ENCODE measurements at places on chromosomes 2 and 18.

DNA sequence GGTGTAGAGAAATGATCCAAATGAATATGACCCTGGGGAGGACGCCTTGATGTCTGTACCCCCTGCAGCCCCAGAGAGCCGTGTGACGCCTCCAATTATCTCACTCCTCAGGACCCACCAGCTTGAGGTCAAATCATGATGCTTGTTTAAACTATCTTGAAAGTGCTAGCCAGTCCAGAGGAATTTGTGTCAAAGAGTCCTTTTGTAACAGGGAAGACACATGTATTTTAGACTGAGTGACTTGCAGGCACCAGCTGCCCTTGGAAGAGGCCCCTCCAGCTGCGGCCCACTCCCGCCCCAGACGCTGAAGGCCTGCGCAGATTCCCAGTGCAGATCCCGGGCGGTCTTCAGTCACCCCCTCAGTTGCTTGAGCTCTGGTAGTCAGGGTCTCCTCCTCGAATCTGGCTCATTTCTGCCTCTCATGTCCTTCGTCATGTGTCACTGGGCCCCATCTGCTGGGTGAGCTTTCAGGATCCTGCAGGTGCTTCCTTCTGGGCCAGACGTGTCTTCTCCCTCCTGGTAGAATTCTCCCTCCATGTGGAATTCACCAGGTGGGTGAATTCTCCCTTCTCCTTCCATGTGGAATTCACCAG lies 77.4 kb downstream of the RNF144A start:
- no peak for DNase-seq

GRCh38 chr2:10405448-10405847 lies 42.7 kb downstream of the ODC1 start:
- no peak for DNase-seq

- DNase-seq, result no peak
Measured at GRCh38 chr2:16506366-16506765, 159.3 kb downstream of the CYRIA start.

- DNase-seq, result no peak
Measured at GRCh38 chr2:130370490-130370889, 14.6 kb downstream of the PTPN18 start.

DNA sequence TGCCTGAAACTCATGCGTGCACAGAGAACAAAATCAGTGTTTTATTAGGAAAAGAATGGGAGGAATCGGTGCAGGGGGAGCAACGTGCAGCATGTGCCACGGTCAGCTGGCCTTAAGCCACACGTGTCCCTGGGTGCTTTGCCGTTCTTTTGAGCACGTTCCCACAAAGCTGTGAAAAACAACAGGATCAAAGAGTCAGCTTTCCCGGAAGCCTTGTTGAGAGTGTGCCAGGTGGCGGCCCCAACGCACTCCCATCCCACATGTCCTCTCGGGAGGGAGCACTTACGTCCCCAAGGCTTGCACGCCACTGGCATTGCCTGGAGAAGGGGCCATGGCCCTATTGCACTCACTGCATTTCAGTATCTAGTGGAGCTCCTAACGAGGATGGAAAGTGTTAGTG lies 511.2 kb downstream of the EIPR1 start:
- DNase-seq, result no peak

GRCh38 chr2:231985823-231986261 lies 24.3 kb downstream of the DIS3L2 start:
- no peak for DNase-seq

GRCh38 chr2:289362-290089 lies 1.6 kb upstream of the ALKAL2 start:
- peak; percentile 37 for DNase-seq

DNA sequence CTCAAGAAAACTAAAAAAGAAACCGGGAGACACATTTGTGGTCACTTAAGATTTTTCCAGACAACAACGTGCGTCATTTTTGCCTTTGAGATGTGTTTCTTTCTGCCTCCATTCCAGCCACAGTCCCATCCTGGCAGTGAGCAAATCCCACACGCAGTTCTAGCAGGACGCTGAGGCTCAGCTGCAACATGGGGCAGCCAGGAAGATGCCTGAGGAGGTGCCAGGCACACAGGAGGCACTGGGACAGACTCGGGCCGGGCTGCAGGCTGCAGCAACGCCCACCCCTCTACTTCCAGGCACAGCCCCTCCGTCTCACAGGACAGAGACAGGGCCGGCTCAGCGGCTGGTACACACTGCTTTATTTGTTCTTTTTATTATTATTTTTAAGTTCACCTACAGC lies 13.1 kb downstream of the KLF11 start:
- no peak for DNase-seq

GRCh38 chr2:193869564-193869963 lies 1674.8 kb upstream of the TMEFF2 start:
- no peak for DNase-seq

DNA sequence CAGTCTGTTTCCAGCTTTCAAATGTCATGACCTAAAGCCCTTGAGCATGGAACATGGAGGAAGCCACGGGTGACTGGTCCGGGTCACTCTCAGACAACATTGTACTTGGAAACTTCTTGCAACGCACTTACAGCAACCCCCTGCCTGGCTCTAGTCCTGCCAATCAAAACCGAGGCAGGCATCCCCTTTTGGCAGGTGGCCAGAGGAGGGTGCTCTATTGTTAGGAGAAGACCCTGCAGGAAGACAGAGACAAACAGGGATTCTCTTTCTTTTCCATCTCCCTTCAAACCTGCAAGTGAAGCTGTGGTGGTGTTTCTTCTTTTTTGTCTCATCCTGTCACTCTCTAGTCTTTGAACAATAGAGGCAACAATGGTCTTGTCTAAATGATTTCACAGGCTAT lies 667.2 kb downstream of the ZEB2 start:
- peak; percentile 16 for DNase-seq

DNA sequence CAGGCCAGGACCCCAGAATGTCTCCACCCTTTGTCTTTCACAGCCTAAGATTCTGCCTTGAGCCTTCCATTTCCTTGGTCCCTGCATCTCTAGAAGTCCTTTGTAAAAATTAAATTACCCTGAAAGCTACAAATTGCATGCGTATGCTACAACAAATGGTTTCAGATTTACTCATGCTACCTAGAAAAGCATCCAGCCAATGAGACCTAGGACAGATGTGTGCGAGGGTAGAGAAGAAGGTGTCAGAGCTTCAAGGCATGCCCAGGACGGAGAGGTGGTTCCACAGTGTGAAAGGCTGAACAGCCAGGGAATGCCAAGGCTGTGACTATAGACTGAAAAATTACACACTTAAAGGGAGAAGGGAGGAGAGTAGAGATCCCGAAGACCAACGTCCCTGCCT lies 40.2 kb downstream of the CCBE1 start:
- DNase-seq, result no peak

- DNase-seq, result no peak
Measured at GRCh38 chr2:189152483-189152882, 27.1 kb downstream of the COL5A2 start.
